ENCODE measurements at places on chromosomes 16 and 17. TPM values are rescaled to one million over a fixed set of nuclear protein-coding genes. Genes with fewer than 3 reads are reported as not detected.

DNA sequence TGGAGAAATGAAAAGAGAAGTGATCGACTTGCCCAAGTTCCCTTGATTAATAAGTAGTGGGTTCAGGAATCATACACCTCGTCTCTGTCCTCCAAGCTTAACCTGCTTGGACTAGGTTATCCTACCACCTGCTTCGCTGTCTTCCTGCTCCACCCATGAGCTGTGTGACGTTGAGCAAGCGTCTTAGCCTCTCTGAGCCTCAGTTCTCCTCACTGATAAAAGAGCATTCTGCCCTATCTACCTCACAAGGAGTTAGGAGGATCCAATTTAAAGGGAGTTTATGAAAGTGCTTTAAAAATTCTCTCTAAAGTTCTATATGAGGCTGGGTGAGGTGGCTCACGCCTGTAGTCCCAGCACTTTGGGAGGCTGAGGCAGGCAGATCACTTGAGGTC lies 9.5 kb upstream of the BHLHA9 start:
- no peak for DNase-seq

DNA sequence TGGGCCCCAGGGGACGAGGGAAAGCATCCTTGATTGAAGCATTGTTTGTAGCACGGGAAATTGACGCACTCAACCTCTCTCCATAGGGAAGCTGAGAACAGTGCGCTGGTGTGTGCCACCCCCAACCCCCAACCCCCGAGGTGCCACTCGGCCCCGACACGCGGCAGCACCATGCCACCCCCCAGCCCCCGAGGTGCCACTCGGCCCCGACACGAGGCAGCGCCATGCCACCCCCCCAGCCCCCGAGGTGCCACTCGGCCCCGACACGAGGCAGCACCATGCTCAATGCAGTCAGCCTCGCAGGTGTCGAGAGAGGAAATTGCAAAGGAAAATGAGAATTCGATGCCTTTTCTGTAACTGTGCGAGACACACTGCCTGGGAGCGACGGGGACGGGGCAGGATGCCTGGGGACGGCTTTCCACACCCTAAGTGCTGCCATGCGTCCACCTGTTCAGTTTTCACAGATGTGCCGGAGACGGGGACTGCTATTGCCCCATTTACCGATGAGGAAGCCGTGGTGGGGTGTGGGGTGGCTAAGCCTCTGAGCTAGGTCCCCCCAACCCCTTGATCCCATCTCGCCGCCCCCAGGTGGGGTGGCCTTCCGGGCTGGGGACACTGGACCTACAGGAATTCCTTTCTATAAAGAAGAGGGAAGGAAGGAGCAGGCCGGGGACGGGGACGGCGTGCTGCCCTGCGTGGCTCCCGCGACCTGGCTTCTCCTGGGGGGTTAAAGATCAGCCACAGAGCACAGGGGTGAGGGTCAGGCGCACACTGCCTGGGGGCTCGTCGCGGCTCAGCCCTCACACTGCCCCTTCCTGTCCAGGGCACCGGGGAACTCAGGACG lies 9.8 kb downstream of the CBFA2T3 start:
- no peak for DNase-seq

DNA sequence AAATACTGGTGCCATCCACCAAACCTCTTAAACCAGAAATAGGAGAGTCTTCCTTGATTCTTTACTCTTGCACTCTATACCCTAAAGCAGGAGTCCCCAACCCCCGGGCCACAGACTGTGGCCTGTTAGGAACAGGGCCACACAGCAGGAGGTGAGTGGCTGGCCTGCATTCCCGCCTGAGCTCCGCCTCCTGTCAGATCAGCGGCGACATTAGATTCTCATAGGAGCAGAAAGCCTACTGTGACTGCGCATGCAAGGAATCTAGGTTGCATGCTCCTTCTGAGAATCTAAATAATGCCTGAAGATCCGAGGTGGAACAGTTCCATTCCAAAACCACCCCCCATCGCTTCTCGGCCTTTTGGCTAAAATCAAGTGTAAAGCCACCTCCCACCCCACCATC lies 30.3 kb upstream of the SRCIN1 start:
- DNase-seq: no peak

Gene TPPP3
- not detected for total RNA-seq

- DNase-seq: no peak
Measured at GRCh38 chr17:9672691-9673090, 27.4 kb downstream of the USP43 start.

DNA sequence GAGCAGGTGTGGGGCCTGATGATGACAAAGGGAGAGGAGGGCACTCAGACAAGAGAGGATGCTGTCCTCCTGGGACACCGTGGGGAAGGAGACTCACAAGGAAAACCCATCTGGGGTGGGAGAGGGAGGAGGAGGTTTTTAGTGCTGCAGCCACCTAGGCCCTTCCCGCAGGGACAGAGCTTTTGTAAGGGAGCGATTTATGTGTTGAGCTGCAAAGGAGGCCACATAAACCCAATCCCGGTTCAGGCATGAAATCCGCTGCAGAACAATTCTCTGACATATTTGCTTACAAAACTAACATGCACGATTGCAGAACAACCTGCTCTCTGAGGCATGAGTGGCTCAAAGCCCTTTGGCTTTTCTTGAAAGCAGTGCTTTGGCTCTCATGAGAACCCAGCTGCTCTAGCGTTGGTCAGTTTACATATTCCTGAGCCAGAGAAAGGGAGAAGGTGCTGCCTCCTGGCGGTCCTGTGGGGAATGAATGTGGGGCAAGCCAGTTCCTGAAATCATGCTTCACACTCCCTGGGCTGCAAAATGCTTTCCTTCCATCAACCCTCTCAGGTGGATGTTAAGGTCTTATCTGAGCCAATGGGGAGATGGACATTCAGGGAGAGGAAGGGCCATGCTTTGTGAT lies 122.4 kb upstream of the NLRP1 start:
- peak; percentile 31 for DNase-seq

DNA sequence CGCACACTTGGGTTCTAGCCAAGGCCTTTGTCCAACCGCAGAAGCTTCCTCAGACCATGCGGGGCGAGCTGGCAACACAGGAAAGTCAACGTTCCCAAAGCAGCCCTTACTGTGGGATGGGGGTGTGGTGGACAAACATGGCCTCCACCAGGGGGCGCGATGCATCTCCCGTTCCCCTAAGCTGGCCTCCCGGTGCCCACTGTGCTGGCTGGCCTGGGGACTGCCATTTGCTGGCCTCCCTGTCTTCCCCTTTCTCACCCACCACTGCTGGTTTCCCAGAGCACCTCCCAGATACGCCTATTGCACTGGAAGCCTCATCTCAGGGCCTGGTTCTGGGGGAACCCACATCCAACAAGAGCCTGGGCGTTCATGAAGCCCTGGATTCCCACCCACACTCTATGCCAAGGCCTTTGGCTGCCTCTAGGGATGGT lies 145.3 kb downstream of the IRF8 start:
- DNase-seq: no peak

DNA sequence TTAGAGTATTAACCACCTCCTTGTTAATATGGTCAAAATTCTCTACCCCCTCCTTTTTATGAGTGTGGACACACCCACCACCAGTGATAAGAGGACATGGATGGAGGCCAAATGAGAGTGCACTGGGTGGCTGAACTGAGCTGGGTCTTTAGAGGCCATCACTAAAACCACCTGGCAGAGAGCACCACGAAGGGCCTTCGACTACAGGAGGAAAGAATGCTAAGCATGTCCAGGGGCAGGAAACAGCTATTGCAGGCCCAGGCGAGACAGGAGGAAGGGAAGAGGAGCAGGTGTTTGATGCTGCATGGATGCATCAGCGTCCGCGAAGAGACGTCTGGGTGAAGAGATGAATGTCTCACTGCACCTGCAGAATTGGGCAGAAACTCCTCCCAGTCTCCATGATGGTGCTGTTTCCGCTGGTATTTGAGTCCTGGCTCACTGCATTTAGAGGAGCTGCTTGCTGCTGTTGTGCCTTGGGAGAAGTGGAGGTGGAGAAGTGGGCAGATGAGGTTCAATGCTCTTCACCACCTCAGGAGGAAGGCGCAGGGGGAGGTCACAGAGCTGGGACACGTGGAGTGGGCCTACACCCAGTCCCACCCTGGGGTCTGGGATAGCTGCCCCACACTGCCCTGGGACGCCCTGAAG lies 33.2 kb downstream of the SPHK1 start:
- no peak for DNase-seq

- DNase-seq: no peak
Measured at GRCh38 chr17:12512694-12513355, 152.9 kb upstream of the MYOCD start.

Gene TP53TG3E
- total RNA-seq: not detected

DNA sequence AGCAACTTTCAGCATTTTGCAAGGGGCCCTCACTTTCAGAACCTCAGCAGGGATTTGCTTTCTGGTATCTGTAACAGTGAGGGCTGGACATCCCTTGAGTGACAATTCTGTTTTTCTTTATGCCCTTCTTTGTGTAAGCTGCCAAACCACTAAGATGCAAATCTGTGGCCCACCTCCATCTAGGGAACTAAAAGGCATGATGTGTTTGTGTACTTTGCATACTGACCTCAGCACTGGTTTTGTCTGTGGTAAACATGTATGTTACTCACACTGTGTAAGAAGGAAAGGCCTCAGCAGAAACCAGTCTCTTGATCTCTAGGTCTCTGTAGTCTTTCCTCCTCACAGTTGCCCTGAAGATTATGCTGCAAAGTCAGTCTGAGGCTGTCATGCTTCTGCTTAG lies 396.6 kb upstream of the DYNLRB2 start:
- peak; percentile 57 for DNase-seq

GRCh38 chr17:32495359-32496231 lies 8.8 kb downstream of the CDK5R1 start:
- no peak for DNase-seq

GRCh38 chr16:82300374-82300951 lies 130.4 kb upstream of the MPHOSPH6 start:
- no peak for DNase-seq

Gene COL1A1
- 10.5 TPM for total RNA-seq

Gene CASKIN1
- total RNA-seq: under 0.01 TPM

- DNase-seq: no peak
Measured at GRCh38 chr16:57754354-57755060, 18.9 kb downstream of the KATNB1 start.

GRCh38 chr16:54309341-54309740 lies 22.8 kb upstream of the IRX3 start:
- no peak for DNase-seq

GRCh38 chr17:80361495-80362220 lies 53.3 kb upstream of the ENDOV start:
- no peak for DNase-seq

Gene MT1A
- total RNA-seq: not detected

DNA sequence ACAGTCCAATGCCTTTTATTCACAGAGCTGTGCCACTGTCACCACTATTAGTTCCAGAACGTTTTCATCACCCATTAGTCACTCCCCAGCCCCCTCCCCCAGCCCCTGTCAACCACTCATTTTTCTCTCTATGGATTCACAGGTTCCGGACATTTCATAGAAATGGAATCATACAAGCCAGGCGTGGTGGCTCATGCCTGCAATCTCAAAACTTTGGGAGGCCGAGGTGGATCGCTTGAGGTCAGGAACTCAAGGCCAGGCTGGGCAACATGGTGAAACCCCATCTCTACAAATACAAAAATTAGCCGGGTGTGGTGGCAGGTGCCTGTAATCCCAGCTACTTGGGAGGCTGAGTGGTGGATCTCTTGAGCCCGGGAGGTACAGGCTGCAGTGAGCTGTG lies 759 bp upstream of the PAM16 start:
- DNase-seq: peak; percentile 32

Gene MED31
- 11.6 TPM for total RNA-seq

DNA sequence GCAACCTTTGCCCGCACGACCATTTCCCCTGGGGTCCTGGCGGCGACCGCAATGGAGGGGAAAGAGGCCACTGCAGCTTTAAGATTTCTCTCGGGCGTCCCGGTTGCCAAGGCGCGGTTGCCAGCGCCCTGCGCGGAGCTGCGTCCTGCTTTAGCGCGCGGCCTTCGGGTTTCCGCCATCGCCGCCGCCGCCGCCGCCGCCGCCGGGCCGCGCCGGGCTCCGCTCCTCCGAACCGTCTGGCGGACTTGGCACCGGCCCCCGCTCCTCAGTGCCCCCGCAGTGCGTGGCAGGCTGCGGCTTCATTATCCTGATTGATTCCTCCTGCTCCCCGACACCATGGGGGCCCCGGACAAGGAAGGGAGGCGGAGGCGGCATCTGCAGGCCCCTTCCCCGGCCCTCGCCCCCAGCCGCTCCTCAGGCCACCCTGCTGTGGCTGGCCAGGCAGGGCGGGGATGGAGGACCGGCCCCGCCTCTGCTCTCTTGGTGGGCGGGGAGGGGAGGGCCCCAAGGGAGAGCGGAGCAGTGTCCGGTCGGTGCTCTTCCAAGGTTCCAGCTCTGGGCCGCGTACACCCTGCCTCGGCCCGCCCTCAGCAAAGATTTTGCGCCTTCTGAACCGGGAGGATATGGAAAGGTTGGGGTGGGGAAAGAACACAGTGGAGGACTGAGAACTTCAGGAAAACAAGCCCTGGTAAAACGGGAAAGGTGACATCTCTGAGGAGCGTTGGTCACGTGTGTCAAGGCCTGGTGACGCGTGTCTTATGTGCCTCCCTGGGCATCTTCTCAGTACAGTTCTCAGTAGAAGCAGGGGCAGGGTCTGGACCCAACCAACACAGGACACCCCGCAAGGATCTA lies 34.0 kb downstream of the NEUROD2 start:
- DNase-seq: peak; percentile 45

Gene STAC2
- not detected for total RNA-seq

DNA sequence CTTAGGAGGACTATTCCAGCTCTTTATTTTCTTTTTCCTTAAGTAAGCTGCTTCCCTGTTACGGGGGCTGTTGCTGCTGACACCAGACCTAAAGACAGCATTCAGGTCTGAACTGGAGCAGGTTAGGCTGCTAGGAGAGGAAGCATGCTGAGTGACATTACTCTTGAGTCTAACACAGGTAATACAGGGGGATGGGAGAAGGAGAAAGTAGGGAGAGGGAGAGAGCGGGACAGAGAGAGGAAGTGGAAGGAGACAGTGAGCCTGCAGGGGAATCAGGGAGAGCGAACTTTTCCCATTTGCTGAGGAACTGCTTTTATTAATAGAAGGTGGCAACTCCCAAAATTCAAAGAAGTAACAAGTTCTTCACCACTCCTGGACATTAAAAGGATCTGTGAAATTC lies 130.9 kb downstream of the PARN start:
- no peak for DNase-seq

Gene CKLF
- total RNA-seq: 17.7 TPM

- DNase-seq: no peak
Measured at GRCh38 chr16:28237754-28238357, 26.1 kb upstream of the XPO6 start.

DNA sequence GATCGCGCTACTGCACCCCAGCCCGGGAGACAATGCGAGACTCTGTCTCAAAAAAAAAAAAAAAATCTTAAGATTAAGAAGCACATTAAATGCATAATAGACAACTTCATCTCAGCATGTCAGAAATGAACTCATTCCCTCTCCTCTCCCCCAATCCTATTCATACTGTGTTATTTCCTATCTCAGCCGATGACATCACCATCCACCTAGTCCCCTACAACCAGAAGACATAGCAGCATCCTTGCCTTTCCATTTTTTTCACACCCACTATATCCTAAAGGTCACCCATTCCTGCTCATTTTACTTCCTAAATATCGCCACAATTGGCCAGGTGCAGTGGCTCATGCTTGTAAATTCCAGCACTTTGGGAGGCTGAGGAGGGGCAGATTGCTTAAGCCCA lies 81.3 kb downstream of the RPGRIP1L start:
- DNase-seq: no peak

GRCh38 chr17:49012769-49013255 lies 15.6 kb downstream of the IGF2BP1 start:
- no peak for DNase-seq
